Tongue (tissue), 3 donors: ENCODE measurements at places on chromosomes 1 and 21. TPM values are rescaled to one million over a fixed set of nuclear protein-coding genes. Genes with fewer than 3 reads are reported as not detected.

The C1orf226 gene
- total RNA-seq = 2.3 TPM

The PHLDA3 gene
- total RNA-seq = 33.1 TPM

DNA sequence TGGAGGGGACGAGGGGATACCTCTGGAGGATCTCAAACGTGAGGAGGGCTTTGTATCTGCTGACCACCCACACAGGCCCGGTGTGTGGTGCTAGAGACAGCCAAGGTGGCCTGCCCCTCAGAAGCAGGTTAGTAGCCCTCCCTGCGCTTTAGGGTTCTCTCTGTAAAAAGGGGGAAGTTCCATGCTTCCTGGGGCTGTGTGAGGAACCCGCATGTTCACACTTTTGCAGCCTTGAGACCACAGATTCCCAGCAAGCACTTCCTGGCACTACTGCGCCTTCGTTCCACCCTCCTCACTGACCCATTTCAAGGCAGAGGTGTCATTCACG, 7.9 kb upstream of the GUCA2B start:
- DNase-seq = no peak

The CCDC190 gene
- total RNA-seq = 11.8 TPM

- no peak for DNase-seq
Observed at GRCh38 chr1:160664573-160665051, 17.8 kb upstream of the SLAMF1 start.

The C1QB gene
- 18.5 TPM for total RNA-seq

The S100A7 gene
- 2.6 TPM for total RNA-seq

- no peak for DNase-seq
Observed at GRCh38 chr1:42206164-42206563, 41.6 kb upstream of the GUCA2A start.

The MAEL gene
- not detected for total RNA-seq
